Peyer's patch (tissue), 4 donors: ENCODE measurements at places on chromosomes 1 and 21.

DNA sequence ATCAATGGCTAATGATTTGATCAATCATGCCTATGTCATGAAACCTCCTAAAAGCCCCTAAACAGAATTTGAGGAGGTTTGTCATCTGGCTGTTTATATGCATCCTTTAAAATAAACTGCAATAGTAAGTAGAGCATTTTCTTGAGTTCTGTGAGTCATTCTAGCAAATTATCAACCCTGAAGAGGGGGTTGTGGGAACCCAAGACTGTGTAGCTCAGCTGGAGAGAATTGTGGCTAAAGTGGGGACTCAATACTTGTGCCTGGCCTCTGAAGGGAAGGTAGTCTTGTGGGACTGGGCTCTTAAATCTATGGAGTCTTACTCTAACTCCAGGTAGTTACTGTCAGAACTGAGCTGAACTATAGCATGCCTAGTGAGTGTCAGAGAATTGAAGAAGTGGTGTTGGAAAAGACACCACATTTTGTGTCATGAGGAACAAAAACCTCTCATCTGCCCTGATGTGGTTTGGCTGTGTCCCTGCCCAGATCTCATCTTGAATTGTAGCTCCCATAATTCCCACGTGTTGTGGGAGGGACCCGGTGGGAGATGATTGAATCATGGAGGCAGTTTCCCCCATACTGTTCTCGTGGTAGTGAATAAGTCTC lies 402.4 kb downstream of the USH2A start:
- no peak for DNase-seq

DNA sequence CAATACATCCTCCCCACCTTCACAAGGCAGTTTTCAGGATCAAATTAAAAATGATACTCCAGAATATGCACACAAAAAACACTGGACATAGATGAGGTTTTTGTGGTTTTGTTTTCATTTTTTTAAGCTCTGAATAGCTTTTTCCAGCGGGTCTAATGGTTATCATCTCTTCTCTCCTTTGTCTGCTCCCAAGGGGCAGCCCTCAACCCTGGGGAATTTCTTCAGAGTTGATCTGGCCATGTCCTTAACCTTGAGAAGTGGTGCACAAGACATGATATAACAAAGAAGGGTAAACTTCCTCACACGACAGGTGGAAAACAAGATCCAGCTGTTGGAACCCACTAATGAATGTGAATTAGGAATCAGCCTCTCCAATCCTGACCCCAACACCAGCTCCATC lies 1.5 kb upstream of the CD244 start:
- no peak for DNase-seq

DNA sequence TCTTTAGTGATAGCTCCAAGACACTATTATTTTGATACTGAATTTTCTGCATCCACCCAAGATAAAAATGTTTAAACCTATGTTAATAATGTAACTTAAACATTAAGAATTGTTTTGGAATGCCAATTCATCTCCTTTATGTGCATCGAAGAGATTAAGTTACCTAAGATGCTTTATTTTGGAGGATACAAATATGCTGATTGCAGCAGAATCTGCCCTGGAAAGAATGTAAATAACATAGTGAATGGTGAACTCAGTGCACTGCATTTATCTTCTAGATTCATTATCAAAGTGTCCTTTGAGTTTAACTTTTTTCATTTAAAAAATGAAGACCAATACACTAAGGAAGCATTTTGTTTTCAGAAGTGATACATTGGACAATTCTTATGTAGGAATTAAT lies 757.2 kb downstream of the MRPL39 start:
- no peak for DNase-seq

DNA sequence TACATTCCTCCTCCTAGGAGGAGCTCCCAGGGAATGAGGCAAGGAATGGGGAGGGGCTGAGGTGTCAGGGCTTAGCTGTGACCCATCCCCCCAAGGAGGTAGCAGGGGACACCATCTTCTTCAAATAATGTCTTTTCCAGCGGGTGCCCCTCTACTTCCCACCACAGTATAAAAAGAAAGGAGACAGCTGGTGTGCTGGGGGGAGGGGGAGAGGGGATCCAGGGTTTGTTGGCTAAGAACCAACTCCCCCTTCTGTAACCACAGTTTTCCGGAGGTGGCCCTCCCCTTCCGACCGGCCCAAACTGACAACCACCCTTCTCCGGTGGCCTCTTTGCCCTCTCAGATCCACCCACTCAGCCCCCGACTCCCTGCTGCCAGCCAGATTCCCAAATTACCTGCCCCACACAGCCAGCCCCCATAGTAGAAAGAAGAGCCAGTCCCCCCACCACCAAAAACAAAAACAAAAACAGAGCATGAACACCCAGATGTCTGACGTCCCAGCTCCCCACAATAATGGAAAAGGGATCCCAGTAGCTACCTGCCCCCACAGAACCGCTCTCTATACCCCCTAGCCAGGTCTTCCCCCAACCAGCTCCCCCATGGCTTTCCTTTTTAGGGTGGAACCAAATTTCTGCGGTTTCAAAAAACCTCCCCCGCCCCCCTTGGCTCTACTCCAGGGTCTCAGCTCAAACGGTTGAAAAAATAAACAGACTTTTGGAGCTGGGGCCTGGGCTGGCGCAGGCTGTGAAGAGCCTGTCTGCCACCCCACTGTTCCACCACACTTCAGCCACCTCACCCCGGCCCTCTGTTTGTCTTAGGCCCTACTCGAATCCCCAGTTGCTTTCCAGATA lies 2.1 kb downstream of the ARHGEF2 start:
- no peak for DNase-seq

DNA sequence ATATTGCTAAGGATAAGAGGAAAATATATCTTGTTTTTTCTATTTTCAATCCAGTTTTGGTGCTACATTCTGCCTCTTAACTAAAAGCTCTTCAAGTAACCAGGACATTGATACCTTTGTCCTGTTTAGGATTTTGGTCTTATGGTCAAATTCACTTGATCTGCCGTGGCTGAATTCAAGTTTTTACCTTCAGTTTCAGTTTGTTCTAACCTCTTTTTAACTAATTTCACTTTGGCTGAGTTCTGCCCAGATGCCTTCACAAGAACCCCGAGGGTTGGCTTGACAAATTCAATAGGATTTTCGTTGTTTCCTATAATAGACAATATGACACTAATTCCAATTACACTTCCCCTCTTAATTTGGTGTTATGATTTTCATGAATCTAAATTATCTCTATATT lies 84.5 kb upstream of the C1orf21 start:
- DNase-seq: no peak

DNA sequence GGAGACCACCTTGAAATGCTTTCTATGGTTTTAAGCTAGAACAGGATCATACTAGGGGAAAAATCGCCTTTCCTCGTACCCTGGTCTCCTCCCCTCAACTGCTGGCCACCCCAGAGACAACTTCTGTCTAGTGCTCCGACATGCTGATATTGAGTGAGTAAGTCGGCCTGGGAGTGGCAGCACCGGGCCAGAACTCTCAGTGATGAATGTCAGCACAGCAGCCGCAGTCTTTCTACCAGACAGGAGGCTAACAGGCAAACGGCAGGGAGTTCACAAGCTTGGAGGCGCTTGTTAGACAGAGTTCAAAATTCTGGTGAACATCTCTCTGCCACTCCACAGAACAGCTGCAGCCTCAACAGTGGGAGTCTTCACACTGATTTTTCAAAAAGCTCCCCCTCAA lies 716.9 kb downstream of the ADGRL2 start:
- DNase-seq: no peak

GRCh38 chr1:234320549-234320948 lies 52.7 kb upstream of the COA6 start:
- DNase-seq: no peak
